Prostate gland (tissue), 2 donors: ENCODE measurements at places on chromosomes 2 and 18.

- no peaks in the 10 kb centered on the region for H3K36me3 ChIP-seq
- no peak overlapping the region for H3K27ac ChIP-seq
- DNase-seq, result no peak
These were observed 686.7 kb downstream of the NYAP2 start for GRCh38 chr2:226086190-226086589.

- H3K4me3 ChIP-seq, result no peak overlapping the region
- H3K27ac ChIP-seq, result no peak overlapping the region
- no peaks in the 10 kb centered on the region for H3K36me3 ChIP-seq
- no peaks in the 10 kb centered on the region for H3K4me1 ChIP-seq
- DNase-seq, result no peak
These were observed 68.6 kb downstream of the GATA6 start for GRCh38 chr18:22238036-22238435.

- no peak for DNase-seq
- peaks cover 4% of the 10 kb centered on the region for H3K4me1 ChIP-seq
- H3K36me3 ChIP-seq, result no peaks in the 10 kb centered on the region
- no peak overlapping the region for H3K27ac ChIP-seq
- H3K4me3 ChIP-seq, result no peak overlapping the region
These were observed 29.2 kb downstream of the HS6ST1 start for GRCh38 chr2:128289439-128289838.

- H3K36me3 ChIP-seq, result peaks cover 6% of the 10 kb centered on the region
- DNase-seq, result no peak
- peaks cover 14% of the 10 kb centered on the region for H3K4me1 ChIP-seq
- no peaks in the 10 kb centered on the region for H3K27me3 ChIP-seq
These were observed 1.9 kb downstream of the ACTR1B start for GRCh38 chr2:97661927-97662326.

GRCh38 chr18:59870623-59871130 is 29.1 kb upstream of the PMAIP1 start:
- H3K27me3 ChIP-seq, result no peaks in the 10 kb centered on the region
- no peaks in the 10 kb centered on the region for H3K4me1 ChIP-seq
- DNase-seq, result no peak

- no peak overlapping the region for H3K27ac ChIP-seq
- no peaks in the 10 kb centered on the region for H3K27me3 ChIP-seq
- no peaks in the 10 kb centered on the region for H3K4me1 ChIP-seq
These were observed 40.9 kb downstream of the TCF4 start for GRCh38 chr18:55546851-55547704.

GRCh38 chr2:120111193-120111592 is 98.3 kb downstream of the EPB41L5 start:
- H3K27ac ChIP-seq, result no peak overlapping the region
- no peak for DNase-seq
- no peaks in the 10 kb centered on the region for H3K4me1 ChIP-seq
- no peaks in the 10 kb centered on the region for H3K27me3 ChIP-seq
- H3K4me3 ChIP-seq, result no peak overlapping the region

DNA sequence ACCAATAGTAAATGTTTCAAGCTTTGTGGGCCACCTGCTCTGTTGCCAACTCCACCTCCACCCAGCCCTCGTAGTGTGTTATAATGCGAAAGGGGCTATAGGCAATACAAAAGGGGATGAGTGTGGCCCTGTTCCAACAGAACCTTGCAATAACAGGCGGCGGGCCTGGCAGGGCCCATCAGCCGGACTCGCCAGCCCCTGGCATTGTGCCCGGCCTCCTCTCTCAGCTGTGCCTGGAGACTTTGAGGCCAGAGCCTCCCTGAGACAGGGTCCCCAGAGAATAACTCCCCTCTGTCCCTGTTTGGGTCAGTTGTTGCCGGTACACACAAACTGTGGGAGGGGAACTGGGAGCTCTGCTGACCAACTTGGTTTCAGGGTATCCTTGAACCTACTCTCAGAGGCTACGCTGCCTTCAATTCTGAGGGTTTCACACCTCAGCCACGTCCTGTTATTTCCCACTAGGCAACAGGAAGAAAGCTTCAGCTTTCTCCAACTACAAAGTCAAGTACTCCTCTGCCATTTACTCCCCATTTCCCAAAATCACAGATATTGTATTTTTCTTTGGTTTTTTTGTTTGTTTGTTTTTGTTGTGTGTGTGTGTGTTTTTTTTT is 58.0 kb upstream of the ZNF236 start:
- H3K4me3 ChIP-seq, result no peak overlapping the region
- no peaks in the 10 kb centered on the region for H3K36me3 ChIP-seq
- no peak for DNase-seq
- H3K4me1 ChIP-seq, result no peaks in the 10 kb centered on the region

GRCh38 chr2:7666596-7667259 is 749.5 kb downstream of the RNF144A start:
- no peak overlapping the region for H3K4me3 ChIP-seq
- no peak overlapping the region for H3K27ac ChIP-seq
- no peaks in the 10 kb centered on the region for H3K27me3 ChIP-seq
- no peak for DNase-seq

GRCh38 chr2:152385650-152386049 is 50.7 kb downstream of the FMNL2 start:
- H3K4me3 ChIP-seq, result no peak overlapping the region
- no peak overlapping the region for H3K27ac ChIP-seq
- H3K36me3 ChIP-seq, result no peaks in the 10 kb centered on the region
- no peaks in the 10 kb centered on the region for H3K4me1 ChIP-seq
- H3K27me3 ChIP-seq, result no peaks in the 10 kb centered on the region
